ENCODE measurements at places on chromosomes 11 and 22.

DNA sequence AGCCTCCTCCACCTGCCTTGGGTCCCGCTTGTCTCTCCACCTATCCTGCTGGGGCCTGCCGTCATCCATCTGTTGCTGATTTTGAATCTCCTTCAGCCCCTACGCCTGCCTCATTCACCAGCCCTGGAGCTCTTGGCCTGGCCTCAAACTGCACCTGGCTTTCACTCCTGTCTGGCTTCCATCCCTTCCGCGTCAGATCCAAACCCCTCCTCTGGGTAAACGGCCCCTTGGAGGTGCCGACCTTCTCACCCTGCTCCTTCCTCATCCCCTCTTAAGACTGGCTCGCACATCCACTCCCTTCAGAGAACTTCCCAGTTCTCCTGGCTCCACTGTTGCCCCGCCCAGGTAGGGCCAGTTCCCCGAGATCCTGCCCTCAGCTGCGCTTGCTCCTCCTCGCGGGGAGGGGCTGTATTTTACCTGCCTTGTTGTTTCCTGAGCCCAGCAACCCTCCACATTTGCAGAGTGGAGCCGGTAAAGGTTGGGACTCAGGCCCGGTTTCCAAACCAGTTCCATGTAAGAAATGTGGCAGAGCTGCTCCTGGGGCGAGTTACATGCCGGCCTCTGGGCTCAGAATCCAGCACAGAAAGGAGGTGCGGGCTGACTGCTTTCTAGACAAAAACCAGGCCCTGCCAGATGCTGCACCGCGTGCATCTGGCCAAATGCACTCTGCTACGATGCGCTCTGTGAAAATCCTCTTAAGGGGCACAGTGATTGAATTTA is 13.9 kb upstream of the SHANK2 start:
- DNase-seq: no peak

DNA sequence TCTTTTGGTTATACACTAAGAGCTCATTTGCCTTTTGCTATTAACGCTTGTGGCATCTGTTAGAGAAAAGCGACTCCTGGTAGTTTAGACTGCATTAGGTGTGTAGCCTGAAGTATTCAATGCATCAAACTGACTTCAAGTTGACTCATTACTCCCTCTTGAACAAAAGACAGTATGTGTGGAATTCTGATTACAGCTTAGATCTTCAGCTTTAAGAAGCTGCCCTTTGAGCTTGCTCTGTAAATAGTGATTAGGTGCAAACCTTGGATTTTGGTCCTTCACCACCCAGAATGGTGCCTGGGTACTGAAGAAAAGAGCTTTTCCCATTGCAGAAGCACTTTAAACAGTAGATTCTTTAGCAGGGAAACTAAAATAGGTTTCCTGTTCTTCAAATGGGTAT is 62.1 kb downstream of the FAT3 start:
- no peak for DNase-seq

GRCh38 chr11:34644669-34645406 is 23.9 kb downstream of the EHF start:
- no peak for DNase-seq

DNA sequence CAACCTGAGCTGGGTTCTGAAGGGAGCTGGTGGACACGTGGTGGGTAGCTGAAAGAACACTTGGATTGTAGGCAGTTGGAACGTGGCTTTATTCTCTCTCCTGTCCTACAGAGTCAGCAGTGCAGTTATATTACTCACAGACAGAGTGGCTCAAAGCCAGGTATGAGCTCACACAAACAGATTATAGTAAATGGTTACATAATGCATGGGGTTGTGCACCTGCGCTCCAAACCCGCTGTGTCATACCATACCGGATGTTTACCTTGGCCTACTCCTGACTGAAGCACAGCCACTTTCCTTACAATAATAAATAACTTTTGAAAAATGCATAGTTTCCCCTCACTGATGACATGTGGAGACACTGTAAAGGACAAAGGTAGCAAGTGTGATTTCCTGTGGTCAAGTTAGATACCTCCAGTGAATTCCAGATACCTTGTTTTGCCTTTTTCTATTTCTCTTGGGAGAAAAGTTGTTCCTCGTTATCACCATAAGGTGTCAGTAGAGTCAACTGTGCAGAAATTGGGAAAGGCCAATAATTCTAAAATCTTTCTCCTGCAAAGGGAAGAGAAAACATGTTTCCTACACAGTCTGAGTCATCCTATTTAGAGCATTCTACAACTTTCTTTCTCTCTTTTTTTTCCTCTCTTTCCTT is 13.5 kb downstream of the MS4A6A start:
- DNase-seq: no peak
